ENCODE measurements at places on chromosomes 2 and 18. TPM values are rescaled to one million over a fixed set of nuclear protein-coding genes. Genes with fewer than 3 reads are reported as not detected.

DNA sequence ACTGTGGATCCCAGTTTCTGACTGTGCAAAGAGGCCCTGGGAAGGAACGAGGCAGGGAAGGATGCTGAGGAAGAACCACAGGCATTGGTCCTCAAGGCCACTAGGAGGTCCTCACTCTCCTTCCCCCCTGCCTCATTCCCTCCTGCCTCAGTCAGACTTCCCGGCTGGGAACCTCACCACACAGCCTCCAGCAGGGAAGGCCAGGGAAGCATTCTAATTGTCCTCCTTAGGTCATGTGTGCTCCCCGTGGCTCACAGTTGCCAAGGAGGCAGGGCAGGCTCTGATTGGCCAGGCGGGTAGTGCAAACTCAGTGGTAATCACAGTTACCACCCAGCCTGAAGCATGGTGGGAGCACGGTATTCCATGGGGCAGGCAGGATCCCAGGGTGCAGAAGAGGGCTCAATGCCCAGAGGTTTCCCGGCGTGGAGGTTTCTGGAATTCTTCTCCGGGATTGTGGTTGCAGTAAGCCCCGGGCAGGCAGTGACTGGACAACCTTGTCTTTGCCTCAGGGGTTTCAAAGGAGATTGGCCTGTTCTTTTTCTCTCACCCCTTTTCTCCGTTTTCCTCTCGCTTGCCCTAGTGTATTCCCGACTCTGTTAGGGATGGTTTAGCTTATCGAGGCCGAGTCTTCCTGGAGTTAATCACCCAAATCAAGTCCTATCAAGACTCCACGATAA, 27.1 kb downstream of the FER1L5 start:
- H3K27me3 ChIP-seq = no peaks in the 10 kb centered on the region
- DNase-seq = no peak
- H3K36me3 ChIP-seq = no peaks in the 10 kb centered on the region
- no peak overlapping the region for H3K4me3 ChIP-seq

The YPEL5 gene
- 155 TPM for total RNA-seq

DNA sequence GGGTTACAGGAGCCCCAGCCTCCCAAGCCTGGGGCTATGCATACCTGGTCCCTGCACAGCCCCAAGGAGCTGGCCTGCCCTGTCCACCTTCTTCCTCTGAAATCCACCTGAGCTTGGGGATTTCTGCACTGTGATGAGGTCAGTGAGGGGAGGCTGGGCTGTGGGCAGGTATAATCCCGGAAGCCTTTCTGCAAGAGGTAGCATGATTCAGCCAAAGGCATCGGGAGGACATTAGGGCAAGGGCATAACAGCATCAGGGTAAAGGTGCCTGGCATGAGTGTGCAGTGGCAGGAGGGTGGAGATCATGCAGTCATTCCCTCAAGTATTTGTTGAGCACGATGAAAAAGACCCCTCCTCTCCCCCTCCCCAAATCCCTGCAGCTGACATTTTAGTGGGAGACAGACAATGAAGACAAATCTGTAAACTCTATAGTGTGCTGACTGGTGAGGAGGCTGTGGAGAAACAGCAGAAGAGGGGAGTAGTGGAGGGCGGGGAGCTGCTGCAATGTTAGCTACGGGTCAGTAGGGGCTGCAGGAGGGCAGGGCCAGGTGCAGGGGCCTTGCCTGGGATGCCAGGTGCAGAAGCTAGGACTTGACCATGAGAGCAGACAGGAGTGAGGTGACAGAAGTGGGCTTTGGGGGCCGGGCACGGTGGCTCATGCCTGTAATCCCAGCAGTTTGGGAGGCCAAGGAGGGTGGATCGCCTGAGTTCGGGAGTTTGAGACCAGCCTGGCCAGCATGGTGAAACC, 18.7 kb downstream of the ZFP36L2 start:
- H3K27me3 ChIP-seq = no peaks in the 10 kb centered on the region
- no peaks in the 10 kb centered on the region for H3K36me3 ChIP-seq
- no peak overlapping the region for H3K27ac ChIP-seq
- no peak for DNase-seq
- H3K4me1 ChIP-seq = peaks cover 14% of the 10 kb centered on the region

The ABI2 gene
- 61.9 TPM for total RNA-seq

The WDR75 gene
- 43.5 TPM for total RNA-seq

DNA sequence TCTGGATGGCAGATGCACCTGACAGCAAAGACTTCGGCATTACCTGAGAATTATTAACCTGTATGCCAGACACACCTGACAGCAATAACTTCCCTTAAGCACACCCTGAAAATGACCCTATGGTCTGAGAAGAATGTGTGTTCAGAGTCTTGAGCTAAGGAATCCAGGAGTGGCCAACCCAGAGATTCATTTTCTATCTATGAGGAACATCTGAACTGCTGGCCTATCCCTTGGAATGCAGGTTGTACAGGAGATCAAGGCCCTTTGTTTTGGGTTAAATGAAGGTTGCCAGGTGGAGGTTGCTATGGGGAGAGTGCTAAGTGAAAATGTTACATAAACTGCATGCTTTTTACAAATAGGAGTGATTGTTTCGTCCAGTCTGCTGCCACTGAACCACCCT, 200.9 kb upstream of the MEIS1 start:
- no peaks in the 10 kb centered on the region for H3K4me1 ChIP-seq
- DNase-seq = no peak
- H3K27ac ChIP-seq = no peak overlapping the region
- H3K4me3 ChIP-seq = no peak overlapping the region
- H3K36me3 ChIP-seq = no peaks in the 10 kb centered on the region
- H3K27me3 ChIP-seq = no peaks in the 10 kb centered on the region

DNA sequence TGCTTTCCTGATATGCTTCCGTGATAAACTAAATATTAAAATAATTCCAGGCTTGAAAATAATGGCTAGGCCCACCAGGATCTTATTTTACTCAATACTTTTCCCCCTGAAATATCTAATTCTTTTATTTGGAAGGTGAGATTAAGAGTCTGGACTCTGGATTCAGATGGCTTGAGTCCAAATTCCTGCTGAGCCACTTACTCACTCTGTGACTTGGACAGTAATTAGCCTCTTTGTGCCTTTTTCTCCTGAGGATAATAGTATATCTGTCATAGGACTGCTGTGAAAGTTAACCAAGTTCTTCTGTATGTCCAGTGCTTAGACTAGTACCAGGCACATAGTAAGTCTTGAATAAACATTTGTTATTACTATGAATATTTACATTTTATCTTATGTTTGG, 127.3 kb upstream of the ERBB4 start:
- no peak for DNase-seq
- no peaks in the 10 kb centered on the region for H3K36me3 ChIP-seq
- no peak overlapping the region for H3K27ac ChIP-seq
- H3K4me1 ChIP-seq = no peaks in the 10 kb centered on the region
- H3K27me3 ChIP-seq = no peaks in the 10 kb centered on the region
- H3K4me3 ChIP-seq = no peak overlapping the region

The CRYGA gene
- total RNA-seq = not detected

DNA sequence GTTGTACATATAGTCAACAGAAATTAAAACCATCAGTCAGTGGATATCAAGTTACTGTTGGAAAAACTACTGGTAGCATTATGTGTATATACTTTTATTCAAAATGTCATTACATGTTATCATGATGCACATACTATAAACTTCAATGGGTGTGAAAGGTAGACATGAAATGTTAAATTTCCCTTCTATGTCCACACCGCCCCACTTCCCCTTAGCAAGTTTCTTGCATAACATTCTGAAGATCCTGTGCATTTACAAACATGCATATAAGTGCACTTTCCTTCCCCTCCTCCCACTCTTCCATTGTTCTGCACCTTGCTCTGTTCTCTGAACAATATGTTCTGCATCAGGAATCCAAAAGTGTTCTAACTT, 16.6 kb upstream of the HK2 start:
- no peaks in the 10 kb centered on the region for H3K27me3 ChIP-seq
- H3K27ac ChIP-seq = no peak overlapping the region
- no peaks in the 10 kb centered on the region for H3K36me3 ChIP-seq
- no peaks in the 10 kb centered on the region for H3K4me1 ChIP-seq
- no peak overlapping the region for H3K4me3 ChIP-seq
- DNase-seq = no peak

DNA sequence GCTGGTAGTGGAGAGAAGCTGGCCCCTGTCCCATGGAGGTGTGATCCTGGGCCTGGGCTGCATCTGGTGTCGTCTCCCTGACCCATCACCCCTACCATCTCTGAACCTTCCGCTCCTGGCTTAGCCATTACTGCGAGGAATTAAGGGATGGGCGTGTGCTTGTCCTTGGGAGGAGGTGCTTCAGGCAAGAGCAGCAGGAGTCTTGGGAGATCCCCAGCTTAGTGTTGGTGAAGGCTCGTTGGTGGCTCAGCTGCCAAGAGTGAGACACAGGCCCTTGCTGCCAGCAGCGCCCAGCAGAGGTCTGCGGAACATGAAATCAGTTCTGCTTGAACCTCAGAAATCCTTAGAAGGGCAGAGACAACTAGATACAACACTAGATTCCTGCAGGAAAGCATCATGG, 59.9 kb upstream of the TGFA start:
- H3K27ac ChIP-seq = no peak overlapping the region
- no peaks in the 10 kb centered on the region for H3K36me3 ChIP-seq
- no peaks in the 10 kb centered on the region for H3K27me3 ChIP-seq
- no peak overlapping the region for H3K4me3 ChIP-seq

The FOXI3 gene
- total RNA-seq = not detected

GRCh38 chr2:63553049-63553448, 35.2 kb downstream of the WDPCP start:
- H3K4me3 ChIP-seq = no peak overlapping the region
- DNase-seq = no peak
- H3K4me1 ChIP-seq = peaks cover 13% of the 10 kb centered on the region
- H3K27ac ChIP-seq = no peak overlapping the region
- no peaks in the 10 kb centered on the region for H3K36me3 ChIP-seq

The PIK3C3 gene
- 54.8 TPM for total RNA-seq

GRCh38 chr2:97870396-97870843, 125.3 kb downstream of the TMEM131 start:
- no peaks in the 10 kb centered on the region for H3K27me3 ChIP-seq
- H3K36me3 ChIP-seq = no peaks in the 10 kb centered on the region
- H3K27ac ChIP-seq = peak overlapping the region; percentile 63
- no peaks in the 10 kb centered on the region for H3K4me1 ChIP-seq
- no peak overlapping the region for H3K4me3 ChIP-seq
- no peak for DNase-seq

DNA sequence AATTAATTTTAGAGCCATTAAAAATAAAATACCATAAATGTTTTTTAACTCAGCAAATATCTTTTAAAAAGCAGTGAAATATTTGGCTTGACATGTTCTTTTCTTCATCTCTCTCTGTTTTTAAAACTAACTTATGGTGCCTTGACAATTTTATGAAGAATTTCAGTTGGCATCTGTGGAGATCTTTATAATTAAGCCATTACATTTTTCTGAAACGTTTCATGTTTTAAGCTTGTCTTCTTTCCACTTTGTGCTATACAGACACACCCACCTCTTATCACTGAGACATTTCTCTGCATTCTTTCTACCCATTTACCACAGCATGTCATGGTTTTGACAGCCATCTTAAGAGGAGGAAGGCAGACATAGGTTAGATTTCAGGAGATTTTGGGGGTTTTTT, 915.1 kb upstream of the FSHR start:
- H3K4me3 ChIP-seq = no peak overlapping the region
- H3K36me3 ChIP-seq = no peaks in the 10 kb centered on the region
- H3K27ac ChIP-seq = no peak overlapping the region
